ENCODE measurements at places on chromosomes 6 and 20. TPM values are rescaled to one million over a fixed set of nuclear protein-coding genes. Genes with fewer than 3 reads are reported as not detected.

- no peak for DNase-seq
These were observed 89.3 kb downstream of the MRPL14 start for GRCh38 chr6:44037847-44038542.

Gene BMP2
- total RNA-seq: not detected

GRCh38 chr6:54689620-54690019, 157.0 kb upstream of the FAM83B start:
- no peak for DNase-seq

DNA sequence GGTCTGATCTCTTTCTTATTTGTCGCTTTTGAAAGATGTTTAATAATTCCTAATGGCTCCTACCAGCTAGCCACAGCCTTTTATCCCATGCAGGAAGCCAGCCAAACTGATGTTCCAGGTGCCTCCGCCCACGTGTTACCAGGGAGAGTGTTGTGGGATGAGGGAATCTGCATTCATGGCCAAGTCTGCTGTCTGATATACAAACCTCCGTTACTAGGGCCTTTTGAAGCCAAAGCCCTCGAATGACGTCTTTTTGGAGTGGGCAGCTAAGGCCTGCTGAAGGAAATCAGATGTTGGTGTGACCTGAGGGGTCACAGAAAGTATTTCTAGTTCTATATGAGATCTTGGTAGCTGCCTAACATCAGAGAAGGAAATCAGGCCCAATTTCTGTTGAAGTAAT, 21.3 kb downstream of the STK35 start:
- DNase-seq: no peak

- no peak for DNase-seq
These were observed 5.5 kb upstream of the DSN1 start for GRCh38 chr20:36778831-36779655.
